Left renal cortex interstitium (tissue), 4 donors: ENCODE measurements at places on chromosomes 6 and 20.

- DNase-seq: no peak
Observed at GRCh38 chr6:17347012-17347411, 46.4 kb upstream of the CAP2 start.

DNA sequence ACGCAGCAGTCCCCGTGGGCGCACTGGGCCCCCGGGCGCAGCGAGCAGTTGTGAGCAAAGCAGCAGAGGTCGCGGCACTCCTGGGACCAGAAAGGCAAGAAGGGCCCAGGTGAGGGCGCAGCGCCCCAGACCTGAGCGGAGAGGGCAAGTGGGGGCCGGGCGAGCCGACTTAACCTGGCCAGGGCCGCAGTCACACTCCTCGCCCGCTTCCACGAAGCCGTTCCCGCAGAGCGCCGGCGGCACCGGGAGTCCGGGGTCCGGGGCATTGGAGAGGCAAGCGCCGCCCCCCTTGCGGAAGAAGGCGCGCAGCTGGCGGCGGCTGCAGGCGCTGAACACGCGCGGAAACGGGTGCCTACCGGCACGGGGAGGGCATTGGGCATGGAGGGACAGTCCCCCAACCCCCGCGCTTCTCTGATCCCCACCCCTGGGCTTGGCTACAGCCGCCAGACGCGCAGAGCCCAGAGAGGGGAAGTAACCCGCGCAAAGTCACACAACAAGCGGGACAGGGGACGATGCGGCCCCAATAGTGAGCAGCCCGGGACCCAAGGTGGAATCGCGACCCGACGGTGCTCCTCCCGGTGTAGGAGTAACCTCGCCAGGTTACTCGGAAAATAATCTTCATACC lies 9.2 kb downstream of the ADAM33 start:
- DNase-seq: no peak

DNA sequence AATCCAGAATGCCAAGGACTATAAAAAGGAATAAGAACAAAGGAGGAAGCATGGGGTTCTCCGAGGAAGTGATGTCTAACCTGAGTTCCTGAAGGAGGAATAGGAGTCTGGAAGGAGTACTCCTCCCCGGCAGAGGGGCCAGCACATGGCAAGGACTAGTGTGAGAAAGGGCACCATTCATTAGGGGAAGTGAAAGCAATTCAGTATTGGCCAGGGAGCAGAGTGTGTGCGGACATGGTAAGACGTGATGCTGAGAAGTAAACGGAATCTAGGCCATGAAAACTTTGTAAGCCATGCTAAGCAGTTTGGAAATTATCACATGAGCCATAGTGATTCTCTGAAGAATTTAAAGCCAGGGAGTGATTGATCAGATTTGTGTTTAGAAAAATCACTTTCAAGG lies 218.9 kb upstream of the PRDM1 start:
- DNase-seq: no peak

DNA sequence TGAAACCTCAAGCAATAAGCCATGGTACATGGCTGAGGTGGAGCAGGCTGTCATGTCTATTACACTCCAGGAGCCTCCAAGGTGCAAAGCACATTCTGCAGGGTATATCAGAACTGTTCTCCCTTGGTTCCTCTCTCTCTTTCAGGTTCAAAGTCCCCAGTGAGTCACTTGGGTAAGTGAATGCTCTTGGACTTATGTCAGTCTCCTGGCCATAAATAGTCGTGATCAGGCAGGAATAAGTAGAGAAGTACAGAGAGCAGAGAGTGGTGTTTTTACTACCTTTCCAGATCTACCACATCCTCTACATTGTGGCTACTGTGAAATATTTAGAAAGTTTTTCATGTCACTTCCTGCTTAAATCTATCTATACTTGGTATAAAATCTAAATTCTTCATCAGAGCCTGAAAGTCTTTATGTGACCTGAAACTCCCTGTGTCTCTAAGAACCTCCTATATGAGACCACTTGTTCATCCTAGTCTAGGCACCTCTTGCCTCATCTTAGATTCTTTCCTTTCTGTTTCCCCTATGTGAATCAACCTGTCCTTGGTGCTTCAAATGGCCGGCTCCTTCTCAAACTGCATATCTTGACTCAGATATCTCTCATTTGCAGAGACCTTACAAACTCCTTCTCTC lies 1077.6 kb upstream of the MAP3K7 start:
- DNase-seq: no peak

- no peak for DNase-seq
Observed at GRCh38 chr6:47031656-47032055, 10.5 kb downstream of the ADGRF1 start.

- peak; percentile 22 for DNase-seq
Observed at GRCh38 chr20:23937303-23938117, 51.1 kb downstream of the GGTLC1 start.

DNA sequence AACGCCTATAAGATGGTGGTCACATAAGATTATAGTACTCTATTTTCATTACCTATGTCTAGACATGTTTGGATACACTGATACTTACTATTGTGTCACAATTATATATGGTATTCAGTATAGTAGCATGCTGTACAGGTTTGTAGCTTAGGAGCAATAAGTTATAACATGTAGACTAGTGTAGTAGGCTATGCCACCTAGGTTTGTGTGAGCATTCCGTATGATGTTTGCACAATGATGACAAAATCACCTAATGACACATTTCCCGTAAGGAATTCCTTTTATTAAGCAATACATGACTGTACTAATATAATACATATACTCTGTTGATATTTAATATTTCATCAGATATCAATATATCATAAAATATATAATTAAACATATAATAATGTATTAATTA lies 540.7 kb downstream of the BMP2 start:
- no peak for DNase-seq

- no peak for DNase-seq
Observed at GRCh38 chr6:162442687-162443086, 284.9 kb downstream of the PRKN start.

DNA sequence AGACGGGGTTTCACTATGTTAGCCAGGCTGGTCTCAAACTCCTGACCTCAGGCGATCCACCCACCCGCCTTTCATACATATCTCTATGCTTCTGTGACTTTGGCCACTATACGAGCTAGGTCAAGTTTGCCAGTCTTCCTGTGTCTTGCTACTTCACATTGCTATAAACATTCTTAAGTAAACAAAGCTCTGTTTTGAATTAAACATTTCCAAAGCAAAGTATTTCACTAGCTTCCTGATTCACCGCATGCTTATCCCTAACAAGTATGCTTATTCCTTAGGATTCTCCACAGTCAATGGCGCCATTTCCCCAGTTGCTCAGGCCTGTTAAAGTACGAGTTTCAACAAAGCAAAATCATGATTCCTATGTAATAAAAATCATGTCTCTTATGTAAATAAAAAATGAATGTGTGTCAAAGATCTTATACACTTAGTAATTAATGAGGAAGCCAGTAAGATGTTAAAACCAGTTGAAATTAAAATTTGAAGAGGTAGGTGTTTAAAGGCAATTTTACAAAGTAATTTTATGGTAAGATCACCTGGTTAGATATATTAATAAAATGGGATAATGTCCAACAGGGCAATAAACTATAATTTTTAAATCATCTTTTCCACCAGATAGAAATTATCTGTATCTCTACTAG lies 88.5 kb downstream of the PRKN start:
- no peak for DNase-seq

GRCh38 chr6:122491919-122492555 lies 20.4 kb upstream of the SERINC1 start:
- peak; percentile 13 for DNase-seq

DNA sequence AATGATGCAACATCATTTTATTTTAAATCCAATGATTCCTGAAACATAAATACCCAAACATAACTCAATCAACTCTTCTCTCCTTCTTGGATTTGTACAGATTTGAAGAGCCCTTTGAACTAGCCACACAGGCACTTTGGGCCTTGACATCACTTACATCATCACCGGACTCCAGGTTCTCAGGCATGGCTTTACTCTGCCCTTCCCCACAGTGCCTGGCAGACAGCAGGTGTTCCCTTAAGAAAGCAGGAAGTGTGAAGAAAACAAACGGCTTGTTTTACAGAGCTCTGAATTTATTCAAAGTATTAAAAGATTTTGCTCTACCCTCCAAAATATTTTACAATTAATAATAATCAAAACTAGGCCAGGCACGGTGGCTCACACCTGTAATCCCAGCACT lies 54.8 kb upstream of the GCM1 start:
- no peak for DNase-seq

- DNase-seq: no peak
Observed at GRCh38 chr6:160420969-160421556, 72.9 kb downstream of the SLC22A3 start.

DNA sequence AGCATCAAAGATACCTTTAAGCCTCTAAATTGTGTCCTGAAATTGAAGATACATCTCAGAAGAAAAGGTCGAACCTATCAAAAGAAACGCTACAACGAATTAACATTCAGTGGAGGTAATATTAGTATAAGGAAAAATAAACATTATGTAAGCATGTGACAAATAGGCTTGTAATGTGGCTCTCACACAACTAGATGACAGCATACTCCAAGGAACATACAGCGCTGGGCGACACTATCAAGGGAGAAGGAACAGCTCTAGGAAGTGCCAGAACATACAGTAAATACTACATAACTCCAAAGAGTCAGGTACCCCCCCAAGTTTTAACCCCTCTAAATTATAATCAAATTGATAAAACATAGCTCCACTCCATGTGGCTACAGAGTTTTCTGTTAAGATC lies 103.5 kb downstream of the LAMP5 start:
- no peak for DNase-seq

DNA sequence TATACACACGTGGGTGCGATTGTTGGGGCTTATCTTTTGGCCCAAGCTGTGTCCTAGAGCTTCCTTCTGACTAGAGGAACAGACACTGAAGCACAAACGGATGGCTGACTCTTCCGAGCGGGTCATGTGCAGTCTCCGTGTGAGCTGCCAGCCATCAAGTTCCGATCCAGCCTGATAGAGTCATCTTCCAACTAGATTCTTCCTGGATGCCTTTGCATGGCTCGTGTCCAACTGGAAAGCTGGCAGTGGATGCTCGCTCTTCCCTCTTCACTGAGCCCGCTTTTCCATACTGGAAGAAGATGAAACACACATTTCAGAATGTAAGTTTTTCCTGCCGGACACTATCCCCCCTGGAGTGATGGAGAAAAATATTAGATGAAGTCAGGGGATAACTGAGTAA lies 148.1 kb downstream of the SCML4 start:
- no peak for DNase-seq

DNA sequence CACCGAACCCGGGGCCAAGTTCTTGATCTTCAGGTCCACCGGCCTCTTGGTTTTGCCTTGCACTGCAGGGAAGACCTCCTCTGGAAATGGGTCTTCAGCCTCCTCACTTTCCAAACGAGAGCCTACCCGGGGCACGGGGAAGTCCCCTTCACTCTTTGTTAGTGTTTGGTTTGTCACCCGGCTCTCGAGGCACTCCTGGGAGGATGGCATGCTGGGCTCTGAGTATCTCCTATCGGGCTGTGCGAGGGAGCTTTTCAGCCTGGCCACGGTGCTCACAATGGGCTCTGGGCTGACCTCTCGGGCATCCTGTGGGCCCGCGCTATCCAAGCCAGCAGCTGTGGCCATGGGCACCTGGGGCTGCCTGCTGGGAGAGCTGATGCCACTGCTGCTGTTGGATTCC lies 8.1 kb downstream of the TAGAP start:
- no peak for DNase-seq

DNA sequence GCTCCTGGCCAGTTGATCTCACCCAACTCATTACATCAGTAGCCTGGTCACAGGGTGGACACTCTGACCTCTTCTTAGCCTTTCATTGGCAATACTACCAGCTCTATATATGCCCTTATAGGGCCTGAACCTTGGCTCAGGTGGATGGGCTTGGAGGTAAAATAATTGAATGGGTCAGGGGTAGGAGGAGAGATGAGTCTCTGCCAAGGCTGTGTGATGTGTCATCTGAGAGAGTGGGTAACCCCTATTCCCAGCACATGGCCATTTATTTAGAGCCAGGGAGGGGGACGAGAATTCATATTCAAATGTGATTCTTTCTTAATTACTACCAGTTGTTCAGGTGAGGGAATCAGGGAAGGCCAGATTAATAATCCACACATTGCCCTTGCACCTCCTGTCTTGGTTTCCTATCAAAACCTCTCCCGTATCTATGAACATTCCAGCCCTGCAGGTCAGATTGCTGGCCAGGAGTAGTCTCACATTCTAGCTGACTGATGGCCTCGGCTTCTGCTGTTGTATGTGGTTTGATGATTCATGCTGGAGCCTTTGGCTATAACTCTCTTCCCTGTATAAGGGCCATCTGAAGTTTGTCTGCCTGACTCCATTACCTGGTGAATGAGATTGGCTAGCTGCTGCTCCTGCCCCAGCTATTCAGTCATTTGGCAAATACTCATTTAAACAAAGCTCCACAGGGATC lies 13.4 kb downstream of the C20orf173 start:
- DNase-seq: no peak

GRCh38 chr6:2072453-2072852 lies 173.0 kb downstream of the GMDS start:
- DNase-seq: no peak

- no peak for DNase-seq
Observed at GRCh38 chr20:37520419-37520955, 563 bp upstream of the NNAT start.

DNA sequence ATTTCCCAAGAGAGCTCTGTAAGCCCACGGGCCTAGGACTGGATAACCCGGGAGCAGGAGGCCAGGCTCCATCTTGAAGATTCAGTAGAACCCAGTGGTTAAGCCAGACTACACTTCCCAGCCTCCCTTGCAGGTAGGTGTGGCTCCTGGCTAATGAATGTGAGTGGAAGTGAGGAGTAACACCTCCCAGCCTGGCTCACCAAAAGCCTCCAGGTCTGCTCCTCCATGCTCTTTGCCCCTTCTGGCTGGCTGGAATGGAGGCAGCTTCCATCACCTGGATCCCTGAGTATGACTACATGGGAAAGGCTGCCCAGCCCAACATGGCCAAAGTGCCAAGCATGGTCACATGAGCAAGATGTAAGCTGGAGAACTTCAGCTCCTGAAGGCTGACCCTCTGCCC lies 9.7 kb downstream of the LRRN4 start:
- DNase-seq: no peak

GRCh38 chr6:108831104-108831503 lies 17.1 kb upstream of the ARMC2 start:
- no peak for DNase-seq

- no peak for DNase-seq
Observed at GRCh38 chr6:78505178-78505577, 362.2 kb upstream of the IRAK1BP1 start.

DNA sequence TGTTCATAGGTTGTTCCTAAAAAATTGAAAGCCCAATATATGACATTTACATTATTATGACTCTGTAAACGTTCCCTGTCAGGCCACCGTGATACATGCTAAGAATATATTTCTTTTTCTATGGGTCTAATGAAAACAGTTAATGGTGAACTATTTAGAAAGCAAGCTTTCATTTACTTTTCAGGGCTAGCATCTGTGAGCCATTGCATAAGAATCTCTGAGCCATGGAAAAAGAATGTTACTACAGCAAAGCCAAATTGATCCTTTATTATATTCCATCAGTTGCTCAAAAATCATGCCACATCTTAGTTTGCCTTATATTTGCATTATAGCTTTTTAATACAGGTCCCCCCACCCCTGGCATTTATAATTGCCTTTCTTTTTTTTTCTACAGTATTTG lies 275.5 kb downstream of the ZFAND3 start:
- DNase-seq: no peak

GRCh38 chr6:3777730-3778461 lies 26.4 kb upstream of the PXDC1 start:
- no peak for DNase-seq
